ENCODE measurements at places on chromosomes 5 and 9. TPM values are rescaled to one million over a fixed set of nuclear protein-coding genes. Genes with fewer than 3 reads are reported as not detected.

The MLLT3 gene
- 13.9 TPM for total RNA-seq

The CACNA1B gene
- total RNA-seq = under 0.01 TPM

The IL4 gene
- not detected for total RNA-seq

The NNT gene
- 36.5 TPM for total RNA-seq

The PHF19 gene
- total RNA-seq = 20.1 TPM

The AGTPBP1 gene
- total RNA-seq = 15.1 TPM

The NSMF gene
- total RNA-seq = 27.1 TPM

The VLDLR gene
- total RNA-seq = 8.3 TPM

The GADD45G gene
- 2.0 TPM for total RNA-seq

The IFNE gene
- total RNA-seq = 22.3 TPM

The RMRP gene
- 27,284 TPM for total RNA-seq

The TOMM5 gene
- 115 TPM for total RNA-seq

The CCNI2 gene
- total RNA-seq = not detected

The GRM6 gene
- total RNA-seq = not detected

The SOHLH1 gene
- not detected for total RNA-seq

The TYRP1 gene
- 13.8 TPM for total RNA-seq

The RIOK2 gene
- 20.6 TPM for total RNA-seq

The IGFBPL1 gene
- 0.43 TPM for total RNA-seq

The SLC36A2 gene
- total RNA-seq = not detected

The GABRA1 gene
- total RNA-seq = not detected

The AGXT2 gene
- not detected for total RNA-seq

The NTNG2 gene
- 1.1 TPM for total RNA-seq

The CAPSL gene
- not detected for total RNA-seq

The LCN9 gene
- not detected for total RNA-seq

The DBH gene
- total RNA-seq = not detected

The PJA2 gene
- total RNA-seq = 156 TPM

The TEK gene
- total RNA-seq = 1.8 TPM

The ADAMTS12 gene
- total RNA-seq = 135 TPM

The AIF1L gene
- 0.22 TPM for total RNA-seq

The LECT2 gene
- total RNA-seq = not detected

The TTC16 gene
- not detected for total RNA-seq

The DAB2IP gene
- 27.1 TPM for total RNA-seq

The MLANA gene
- total RNA-seq = not detected

The ORM1 gene
- not detected for total RNA-seq

The BAG1 gene
- total RNA-seq = 25.2 TPM

The SPATA31E1 gene
- not detected for total RNA-seq
